ENCODE measurements at places on chromosomes 1 and 21. TPM values are rescaled to one million over a fixed set of nuclear protein-coding genes. Genes with fewer than 3 reads are reported as not detected.
A peak's percentile ranks its signal among the peaks of the same experiment; 100 is the strongest.

FMO1 gene
- 214 TPM for polyA plus RNA-seq

MAST2 gene
- polyA plus RNA-seq = 31.4 TPM

HOOK1 gene
- polyA plus RNA-seq = 84.2 TPM

PCNX2 gene
- polyA plus RNA-seq = 11.3 TPM

PLCH2 gene
- 0.47 TPM for polyA plus RNA-seq

- DNase-seq = no peak
Measured at GRCh38 chr21:26958788-26959187, 8.1 kb downstream of the ADAMTS5 start.

- no peak for DNase-seq
Measured at GRCh38 chr1:57901208-57901919, 477.5 kb upstream of the DAB1 start.

- DNase-seq = peak; percentile 50
Measured at GRCh38 chr1:169941982-169942830, 48.5 kb upstream of the SCYL3 start.

GRCh38 chr1:219322766-219323165 lies 149.1 kb downstream of the LYPLAL1 start:
- no peak for DNase-seq
